ENCODE measurements at places on chromosomes 2 and 18.

GRCh38 chr2:113088213-113088992 is 20.6 kb downstream of the IL1F10 start:
- no peak for DNase-seq

GRCh38 chr2:230925879-230926765 is 1.1 kb upstream of the GPR55 start:
- DNase-seq: no peak

DNA sequence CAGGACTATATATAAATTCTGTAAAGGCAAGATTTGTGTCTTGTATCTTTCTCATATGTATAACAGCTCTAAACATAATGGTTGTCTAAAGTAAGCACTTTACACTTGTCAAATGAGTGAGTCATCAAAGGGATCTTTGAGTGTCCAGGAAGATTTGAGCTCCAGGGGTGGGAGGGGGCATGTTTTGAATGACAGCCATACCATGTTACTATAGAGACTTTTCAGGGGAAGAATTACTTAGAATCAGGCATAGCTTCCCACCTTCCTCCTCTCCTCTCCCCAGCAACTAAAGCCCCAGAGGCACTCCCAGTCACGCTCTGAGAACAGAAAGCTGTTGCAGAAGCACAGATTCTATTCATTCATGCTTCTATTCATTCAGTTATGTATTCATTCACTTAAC is 65.8 kb upstream of the ALK start:
- DNase-seq: no peak

DNA sequence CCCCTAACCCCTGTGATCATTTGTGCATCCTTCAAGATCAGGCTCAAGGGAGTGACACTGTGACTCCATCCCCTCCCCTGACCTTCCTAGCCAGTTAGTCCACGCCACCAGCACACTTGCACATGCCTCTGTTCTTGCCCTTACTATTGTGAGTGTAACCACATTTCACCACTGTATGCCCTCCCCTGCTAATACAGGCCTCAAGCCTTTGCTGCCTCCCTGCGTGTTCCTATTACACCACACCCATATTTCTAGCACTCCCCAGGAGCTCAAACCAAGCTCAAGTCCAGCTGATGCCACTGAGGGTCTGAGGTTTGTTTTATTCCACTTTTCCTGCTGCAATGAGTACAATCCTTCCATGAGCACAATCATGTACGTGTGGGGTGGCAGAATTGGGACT is 288.9 kb upstream of the FBXO11 start:
- no peak for DNase-seq

DNA sequence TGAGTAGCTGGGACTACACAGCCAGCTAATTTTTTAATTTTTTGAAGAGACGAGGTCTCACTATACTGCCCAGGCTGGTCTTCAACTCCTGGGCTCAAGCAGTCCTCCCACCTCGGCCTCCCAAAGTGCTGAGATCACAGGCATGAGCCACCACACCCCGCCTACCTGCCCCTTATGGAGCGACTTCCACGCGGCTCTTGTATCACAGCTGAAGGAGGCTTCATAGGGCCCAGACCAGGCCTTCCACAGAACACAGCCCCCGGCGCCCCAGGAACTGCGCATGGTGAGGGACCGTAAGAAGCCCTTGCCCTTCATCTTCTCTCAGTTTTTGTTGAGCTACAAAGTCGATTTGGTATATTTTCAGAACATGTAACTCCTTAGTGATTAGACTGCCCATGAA is 220.3 kb downstream of the KLHL29 start:
- DNase-seq: no peak

GRCh38 chr2:158174495-158174894 is 72.8 kb downstream of the UPP2 start:
- DNase-seq: no peak

GRCh38 chr2:140695155-140695554 is 1435.7 kb downstream of the LRP1B start:
- no peak for DNase-seq

DNA sequence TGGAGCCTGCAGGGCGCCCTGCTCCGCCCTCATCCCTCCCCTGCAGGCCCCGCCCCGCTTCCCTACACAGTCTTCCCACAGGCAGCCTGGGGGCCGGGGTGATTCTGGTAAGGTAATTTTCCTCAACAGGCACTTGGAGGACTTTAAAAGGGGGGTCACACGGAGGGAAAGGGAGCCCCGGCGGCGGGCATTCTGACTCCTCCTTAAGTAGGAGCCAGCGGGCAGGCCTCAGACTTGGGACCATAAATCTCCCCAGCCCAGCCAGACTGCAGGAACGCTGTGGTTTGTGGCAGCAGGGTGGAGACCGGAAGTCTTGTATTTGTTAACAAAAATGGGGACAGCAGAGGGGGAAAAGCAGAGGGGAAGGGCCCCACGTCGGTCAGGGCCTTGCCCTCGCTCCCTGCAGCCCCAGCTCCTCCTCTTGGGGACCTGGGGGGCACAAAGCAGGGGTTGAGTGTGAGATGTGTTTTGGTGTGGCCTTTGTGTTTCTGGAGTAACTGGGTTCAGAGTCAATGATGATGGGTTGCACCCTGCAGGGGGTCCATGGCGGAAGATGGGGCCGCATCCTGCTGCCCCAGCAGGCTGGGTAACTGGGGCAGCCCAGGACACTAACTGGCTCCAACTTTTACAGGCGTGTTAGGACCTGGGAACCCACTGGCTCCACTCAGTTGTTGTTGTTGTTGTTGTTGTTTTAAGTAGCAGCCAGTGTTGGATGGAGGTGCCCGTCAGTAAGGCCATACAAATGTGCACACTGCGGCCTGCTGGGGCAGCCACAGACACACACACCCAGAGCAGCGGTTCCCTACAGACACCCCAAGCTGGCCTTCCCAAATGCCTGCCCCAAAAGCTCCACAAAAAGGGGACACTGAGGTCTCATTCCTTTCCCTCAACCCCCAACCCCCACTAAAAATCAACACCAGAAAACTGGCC is 27.7 kb downstream of the SMAD7 start:
- no peak for DNase-seq

DNA sequence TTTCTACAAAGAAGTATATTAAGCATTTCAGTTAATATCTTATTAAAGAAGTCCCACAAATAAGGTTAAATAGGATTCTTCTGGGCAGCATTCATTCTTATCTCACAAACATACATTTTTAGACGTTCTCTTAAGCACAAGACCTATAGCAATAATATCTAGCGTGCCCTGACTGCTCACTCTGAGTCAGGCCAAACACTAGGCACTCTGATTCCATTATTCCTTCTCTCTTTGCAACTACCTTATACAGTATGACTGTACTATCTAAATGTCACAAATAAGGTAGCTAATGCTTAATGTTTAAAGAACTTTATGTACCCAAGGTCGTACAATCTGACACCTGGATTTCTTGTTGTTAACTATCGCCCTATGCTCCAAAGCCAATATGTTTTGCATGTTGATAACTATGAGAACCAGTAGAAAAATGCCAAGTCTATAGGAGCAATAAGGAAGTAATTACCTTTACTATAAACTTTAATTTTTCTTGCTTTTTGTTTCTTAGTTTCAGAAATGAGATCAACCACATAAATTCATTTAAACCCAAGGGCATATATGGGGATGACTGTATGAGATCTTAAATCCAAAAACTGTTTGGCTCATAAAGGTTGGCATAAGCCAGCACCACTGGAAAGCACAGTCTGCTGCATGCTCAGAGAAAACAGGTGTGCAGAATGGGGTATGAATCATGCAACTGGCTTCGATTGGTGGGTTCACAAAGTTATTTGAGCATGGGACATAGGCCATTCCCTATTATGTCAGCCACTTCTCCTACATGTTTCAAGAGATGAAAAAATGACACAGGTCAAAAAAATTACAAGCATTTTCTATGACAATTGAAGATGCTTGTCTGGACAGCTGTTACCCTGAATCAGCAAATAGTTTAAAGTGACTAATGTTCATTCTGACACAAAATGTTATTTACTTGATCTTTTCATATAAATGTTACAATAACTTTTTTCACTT is 352.0 kb downstream of the IRS1 start:
- DNase-seq: no peak

DNA sequence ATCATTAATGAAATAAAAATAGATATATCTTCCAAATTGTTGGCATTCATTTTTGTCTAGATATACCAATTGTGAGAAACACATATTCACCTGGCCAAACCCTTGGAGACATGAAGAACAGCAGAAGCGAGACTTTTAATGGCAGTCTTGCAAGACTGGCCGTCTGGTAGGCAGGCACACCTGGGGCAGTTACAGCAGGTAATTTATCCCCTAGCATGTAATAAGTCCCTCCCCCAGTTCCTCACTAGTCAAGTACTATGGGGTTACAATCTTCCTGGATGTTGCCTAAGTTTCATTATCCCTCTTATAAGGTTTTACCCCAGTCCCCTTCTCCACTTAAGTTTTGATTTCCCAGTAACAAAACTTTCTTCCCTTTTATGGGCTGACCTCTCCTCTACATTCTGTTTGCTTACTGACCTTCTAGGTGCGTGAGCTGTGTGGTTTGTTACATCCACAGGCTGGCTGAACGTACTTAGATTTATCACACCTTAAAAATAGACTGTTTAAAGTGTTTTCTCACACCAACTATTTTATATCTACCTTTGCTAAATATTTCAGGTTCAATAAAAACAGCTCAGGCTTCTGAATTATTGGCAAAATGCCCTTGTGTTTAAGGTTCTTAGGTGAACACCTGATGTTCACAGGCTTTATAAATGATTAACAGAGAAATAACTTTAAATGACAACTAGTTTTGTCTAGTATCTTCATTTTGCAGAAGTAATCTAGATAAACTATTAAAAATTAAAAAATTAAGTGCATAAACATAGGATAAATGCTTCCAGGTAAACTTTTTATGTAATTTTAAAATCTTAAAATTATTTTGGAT is 365.0 kb upstream of the TFPI start:
- DNase-seq: no peak

DNA sequence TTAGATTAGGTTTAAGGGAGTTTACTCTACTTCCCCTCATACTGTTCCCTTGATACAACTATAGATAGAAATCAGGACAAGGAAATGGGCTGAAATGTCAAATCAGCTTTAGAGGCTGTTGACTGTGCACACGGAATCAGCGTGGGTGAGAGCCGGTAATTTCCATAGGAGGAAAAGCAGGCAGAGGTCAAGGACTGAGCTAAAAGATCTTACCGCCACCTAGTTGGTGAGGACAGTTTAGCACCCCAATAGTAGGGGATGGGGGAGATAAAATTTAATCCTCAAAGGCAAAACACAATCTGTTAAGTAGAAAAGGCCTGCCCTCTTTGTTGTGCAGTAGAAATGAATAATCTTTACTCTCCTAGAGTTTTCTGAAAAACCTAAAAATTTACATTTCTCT is 1154.5 kb upstream of the CHAC2 start:
- no peak for DNase-seq

- no peak for DNase-seq
Measured at GRCh38 chr18:25223211-25223610, 128.8 kb downstream of the ZNF521 start.

DNA sequence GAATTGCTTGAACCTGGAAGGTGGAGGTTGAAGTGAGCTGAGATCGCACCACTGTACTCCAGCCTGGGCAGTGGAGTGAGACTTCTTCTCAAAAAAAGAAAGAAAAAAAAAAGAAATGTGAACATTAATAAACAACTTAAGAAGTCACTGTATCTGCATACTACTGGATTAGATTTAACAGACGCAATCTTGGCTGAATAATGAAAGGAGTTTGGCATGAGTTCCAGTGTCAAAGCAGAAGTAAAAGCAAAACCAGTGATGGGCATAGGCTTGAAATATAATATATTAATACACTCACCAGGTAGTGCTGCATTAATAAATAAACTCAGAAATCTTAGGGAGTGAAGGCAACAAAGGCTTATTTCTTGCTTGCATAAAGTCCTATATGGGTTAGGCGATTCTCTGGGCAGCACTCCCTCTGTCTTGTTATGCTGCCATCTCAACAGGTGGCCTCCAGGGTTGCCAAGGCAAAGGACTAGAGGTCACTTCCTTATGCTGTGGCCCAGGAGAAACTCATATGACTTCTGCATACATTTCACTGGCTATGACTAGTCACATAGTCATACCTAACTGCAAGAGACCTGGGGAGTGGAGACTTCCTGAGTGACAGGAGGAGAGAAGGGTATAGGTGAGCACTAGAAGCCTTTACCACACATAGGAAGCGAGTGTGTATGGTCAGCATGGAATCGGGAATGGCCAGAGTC is 296.2 kb upstream of the SPRED2 start:
- DNase-seq: no peak

DNA sequence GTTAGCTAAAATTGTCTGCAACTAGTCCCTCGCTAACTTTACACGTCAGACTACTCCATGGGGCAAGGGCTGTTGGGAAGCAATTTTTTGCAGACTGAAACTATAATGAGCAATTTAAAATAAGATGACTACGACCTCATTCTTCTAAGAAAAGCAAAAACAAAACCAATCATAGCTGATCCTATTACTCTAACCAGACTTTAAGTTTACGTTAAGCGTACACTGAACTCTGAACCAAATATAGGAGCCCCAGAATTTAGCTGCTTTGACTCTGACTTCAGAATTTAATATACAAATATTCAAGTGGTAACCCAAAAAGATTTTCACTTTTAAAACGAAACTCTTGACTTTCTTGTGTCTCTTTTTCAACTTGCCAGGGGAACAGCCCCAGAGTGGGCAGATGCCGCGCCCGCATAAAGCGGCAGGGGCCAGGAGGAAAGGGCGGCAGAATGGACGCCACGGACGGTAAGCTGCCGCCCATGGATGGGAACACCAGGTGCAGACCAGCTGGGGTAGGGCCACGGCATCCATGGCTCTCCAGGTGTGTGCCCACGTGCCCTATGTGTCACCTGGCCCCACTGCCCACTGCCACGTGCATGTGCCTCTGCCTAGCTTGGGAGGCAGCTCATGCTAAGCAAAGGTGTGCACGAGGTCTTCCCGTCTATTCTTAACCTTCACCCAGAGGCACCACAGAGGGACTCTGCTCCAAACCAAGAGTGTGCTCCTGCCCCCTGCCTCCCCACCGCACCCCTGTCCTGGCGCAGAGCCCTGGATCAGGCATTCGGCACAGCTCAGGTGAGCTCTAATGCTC is 217.6 kb downstream of the HDAC4 start:
- no peak for DNase-seq
